PC-9 (cell line): ENCODE measurements at places on chromosomes 2 and 18.

DNA sequence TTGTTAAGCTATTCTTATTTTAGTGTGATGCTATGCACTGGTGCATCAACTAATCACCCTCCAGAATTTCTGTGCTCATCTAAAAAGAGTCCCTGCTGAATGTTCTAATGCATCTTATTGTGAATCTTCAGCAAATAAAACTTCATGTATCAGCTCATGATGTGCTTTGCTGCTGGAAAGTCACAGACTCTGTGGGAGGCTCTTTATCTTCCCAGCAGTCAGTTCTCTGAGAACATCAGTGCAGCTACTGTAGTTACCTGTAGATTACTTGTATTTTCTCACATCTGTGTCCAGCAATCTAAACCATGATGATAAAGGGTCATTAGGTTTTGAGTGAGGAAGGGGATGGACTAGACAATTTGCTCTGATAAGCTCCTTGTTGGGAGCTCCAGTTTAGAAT, 141.6 kb upstream of the SP3 start:
- DNase-seq = no peak

- DNase-seq = no peak
These were observed 85.8 kb downstream of the PLCL1 start for GRCh38 chr2:197890168-197890567.

GRCh38 chr18:11963991-11964484, 17.3 kb upstream of the IMPA2 start:
- no peak for DNase-seq

- DNase-seq = peak; percentile 78
These were observed 180.9 kb downstream of the ZBTB7C start for GRCh38 chr18:48228301-48228715.

DNA sequence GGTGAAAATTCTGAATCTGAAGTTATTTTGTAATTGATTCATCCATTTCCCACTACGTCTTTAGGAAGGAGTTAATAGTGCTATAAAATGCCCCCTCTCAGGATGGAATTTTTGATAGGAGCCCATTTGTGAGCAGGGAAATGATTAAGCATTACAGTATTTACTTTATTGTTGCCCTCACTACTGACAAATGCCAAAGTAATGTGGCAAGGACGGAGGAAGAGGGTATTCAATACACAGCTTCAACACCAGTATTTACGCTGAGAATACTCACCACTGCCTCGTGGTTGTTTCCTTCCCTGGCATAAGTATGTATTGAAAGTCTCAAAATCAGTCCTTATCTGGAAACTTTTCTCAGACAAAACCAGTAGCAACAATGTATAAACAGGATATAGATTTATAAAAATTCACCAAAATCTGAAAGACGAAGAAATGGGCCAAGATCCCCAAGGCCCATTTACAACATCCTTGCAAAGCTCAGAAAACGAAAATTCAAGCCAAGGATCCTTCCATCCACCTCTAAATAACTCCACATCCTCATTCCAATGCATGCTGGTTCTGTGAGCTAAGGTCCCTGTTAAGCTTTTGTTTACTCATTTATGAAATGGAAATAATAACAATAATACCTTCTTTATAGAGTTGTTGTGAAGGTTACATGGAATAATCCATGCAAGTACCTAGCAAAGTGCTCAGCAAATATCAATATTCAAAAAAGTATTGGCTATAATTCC, 29.3 kb downstream of the FEZ2 start:
- DNase-seq = no peak

- DNase-seq = no peak
These were observed 326.3 kb upstream of the ETAA1 start for GRCh38 chr2:67070826-67071225.

GRCh38 chr2:100877555-100877954, 57.6 kb downstream of the NPAS2 start:
- no peak for DNase-seq

DNA sequence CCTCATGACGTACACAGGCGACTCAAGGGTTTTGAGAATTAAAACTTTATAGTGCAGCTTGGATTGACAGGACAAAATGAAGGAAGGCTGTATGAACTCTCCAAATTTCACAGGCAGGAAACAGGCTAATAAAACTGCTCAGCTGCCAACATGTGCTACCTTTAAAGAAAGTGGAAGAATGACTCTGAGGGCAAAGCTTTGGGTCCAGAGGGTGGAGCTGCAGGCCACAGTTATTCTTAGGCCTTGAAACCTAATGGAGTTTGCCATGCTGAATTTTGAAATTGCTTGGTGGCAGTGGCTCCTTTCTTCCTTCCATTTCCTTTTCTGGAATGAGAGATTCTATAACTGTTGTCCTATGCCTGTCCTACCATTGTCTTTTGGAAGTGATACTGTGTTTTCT, 34.8 kb downstream of the HAT1 start:
- no peak for DNase-seq

DNA sequence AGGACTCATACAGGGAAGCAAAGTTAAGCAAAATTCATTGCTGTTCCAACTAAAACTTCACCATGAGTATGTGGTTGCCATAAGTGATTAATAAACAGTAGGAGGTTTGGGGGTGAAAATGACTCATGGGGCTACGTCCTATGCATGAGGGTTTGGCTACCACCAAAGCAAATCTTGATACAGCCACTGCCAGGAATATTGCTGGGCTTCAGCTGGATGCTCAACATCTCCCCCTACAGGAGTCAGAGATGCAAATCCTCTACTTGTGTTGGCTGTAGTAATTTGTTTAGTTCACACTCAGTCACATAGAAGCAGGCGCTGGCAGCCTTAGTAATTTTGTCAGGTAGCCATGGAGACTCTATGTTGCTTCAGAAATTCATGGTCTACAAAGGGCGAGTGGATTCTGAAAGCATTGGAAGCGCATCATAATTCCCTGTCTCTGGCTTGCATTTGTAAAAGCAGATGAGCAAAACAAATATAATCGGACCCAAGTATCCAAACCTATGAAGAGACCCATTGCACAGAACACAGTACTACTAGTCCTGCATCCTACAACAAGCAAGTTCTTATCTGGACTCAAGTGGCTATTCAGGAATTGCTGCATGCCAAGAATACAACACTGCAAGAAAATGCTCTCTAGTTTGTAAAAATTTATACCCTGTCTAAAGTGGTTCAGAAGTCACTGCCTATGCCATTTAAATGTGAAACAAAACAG, 76.0 kb downstream of the CD28 start:
- DNase-seq = peak; percentile 85

DNA sequence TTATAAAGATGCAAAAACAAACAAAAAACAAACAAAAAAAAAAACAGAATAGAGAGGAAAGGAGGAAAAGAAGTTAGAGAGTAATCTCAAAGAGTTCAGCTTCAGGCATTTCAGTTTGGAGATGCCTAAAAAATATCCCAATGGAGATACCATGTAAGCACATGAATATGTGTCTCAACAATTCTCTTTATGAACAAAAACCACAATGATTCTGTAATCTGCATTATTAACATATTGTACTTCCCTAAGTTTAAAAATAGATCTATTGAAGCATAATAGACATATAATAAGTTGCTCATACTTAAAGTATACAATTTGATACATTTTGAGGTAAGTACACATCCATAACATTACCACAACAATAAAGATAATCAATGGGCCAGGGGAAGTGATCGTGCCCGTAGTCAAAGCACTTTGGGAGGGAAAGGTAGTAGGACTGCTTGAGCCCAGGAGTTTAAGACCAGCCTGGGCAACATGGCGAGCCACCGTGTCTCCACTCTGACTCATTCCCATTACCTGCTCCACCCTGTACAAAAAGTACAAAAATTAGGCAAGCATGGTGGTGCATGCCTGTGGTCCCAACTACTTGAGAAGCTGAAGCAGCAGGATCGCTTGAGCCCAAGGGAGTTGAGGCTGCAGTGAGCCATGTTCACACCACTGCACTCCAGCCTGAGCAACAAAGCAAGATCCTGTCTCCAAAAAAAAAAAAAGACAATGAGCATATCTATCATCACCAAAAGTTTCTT, 158.9 kb downstream of the ATAD2B start:
- no peak for DNase-seq

DNA sequence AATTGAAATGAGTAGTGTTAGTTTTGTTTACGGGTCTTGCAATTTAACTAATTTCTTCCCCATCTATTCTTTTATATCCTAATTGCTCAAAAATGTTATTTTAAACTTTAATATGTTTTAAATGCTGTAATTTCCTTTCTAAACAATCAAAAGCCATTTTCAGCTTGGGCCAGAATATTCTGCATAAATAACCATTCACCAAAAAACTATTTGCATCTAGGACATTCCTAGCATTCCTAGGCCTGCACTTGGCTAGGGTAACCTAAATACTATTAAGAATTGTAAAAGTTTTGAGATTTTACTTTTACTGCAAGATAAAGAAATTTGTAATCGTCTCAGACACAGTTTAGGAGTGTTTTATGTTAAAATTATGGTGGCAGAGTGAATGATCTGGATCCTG, 7.8 kb upstream of the ETAA1 start:
- DNase-seq = no peak

DNA sequence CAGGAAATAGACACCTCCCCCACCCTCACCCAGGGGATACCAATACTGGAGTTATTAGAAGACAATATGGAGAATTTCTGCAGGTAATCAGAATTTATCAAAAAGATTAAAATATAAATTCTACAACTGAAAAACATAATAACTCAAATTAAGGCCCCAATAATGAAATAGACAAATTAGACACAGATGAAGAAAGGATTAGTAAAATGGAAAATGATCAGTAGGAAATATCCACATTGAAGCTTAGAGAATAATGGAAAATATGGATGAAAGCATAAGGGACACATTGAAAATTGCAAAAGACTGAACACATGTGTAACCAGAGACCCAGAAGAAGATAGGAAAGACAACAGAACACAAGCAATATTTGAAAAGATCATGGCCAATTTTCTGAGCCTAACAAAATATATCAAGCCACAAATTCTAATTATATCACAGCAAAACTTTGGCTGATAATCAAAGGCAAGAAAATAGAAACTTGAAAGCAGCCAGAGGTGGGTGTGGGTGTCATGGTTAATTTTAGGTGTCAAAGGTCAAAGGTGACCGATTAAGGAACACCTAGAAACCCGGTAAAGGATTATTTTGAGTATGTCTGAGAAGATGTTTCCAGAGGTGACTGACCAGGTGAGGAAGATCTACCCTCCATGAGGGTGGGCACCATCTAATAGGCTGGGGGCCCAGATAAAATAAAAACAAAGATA, 28.2 kb downstream of the BOK start:
- no peak for DNase-seq

DNA sequence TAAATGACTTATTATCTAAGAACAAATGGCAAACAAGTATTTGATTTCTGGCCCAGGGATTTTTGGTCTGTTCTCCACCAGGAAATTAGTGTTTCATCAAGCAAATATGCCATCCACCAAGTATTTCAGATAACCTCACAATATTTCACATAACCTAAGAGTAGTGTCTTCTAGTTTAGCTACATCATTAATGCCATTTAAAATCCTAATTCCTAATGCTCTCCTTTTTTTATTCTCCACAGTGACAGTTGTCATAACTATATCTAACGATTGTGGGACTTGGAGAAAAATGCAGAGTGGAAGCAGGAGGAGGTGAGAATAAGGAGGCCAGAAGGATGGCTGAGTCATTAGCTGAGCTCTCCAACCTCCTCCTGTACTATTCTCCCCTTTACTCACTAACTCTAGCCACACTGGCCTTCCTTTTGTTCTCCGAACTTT, 58.5 kb upstream of the CTLA4 start:
- no peak for DNase-seq

DNA sequence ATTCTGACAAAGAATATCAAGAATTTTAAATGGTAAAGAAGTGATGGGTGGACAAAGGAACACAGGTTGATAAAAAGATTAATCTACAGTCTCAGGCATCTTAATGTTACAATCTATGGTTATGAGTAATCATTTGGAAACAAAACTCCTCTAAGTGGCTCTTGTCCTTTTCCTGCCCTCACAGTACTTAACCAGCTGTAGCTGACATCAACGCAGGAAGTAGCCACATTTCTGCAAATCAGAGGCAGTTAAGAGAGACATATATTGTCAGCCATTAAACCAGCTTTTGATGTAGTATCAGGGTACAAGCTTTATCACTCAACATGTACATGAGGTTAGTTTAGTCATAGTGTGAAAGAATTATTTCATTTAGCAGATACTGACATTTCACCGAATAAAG, 244.6 kb downstream of the NR4A2 start:
- no peak for DNase-seq

- no peak for DNase-seq
These were observed 21.3 kb downstream of the EDAR start for GRCh38 chr2:108967757-108968156.

DNA sequence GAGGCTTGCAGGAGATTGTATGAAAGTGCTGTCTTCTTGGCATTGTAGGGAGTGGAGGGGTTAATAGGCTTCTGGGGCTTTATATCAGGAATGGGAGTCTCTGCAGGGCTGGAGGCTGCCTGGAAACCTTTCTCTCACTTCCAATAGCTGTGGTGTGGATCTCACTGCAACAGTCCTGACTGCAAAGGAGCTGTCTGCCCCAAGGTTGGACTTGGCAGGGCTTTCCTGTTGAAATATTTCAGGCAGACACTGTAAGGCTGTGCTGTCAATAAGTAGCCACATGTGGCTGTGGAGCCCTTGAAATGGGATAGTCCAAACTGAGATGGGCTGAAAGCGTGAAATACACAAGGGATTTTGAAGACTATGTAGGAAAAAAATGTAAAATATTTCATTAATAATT, 399.1 kb upstream of the SPRED2 start:
- no peak for DNase-seq

DNA sequence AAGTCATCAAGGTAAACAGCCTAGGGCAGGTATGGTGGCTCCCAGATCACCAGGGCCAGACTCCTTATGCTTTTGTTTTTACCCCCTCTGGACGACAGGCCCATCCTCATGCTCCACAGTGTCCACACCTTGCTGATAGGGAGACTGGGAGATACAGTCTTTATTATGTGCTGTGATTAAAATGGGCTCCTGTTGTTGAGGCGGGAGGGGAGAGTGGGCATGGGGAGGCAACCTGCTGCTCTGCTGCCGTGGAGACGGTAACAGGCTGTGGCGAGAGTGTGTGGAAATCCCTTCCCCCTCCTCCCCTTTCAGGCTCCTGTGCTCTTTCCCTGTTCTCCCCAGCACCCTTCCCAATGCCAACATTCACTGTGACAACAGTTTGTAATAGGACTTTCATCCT, 38.2 kb upstream of the PNO1 start:
- no peak for DNase-seq

DNA sequence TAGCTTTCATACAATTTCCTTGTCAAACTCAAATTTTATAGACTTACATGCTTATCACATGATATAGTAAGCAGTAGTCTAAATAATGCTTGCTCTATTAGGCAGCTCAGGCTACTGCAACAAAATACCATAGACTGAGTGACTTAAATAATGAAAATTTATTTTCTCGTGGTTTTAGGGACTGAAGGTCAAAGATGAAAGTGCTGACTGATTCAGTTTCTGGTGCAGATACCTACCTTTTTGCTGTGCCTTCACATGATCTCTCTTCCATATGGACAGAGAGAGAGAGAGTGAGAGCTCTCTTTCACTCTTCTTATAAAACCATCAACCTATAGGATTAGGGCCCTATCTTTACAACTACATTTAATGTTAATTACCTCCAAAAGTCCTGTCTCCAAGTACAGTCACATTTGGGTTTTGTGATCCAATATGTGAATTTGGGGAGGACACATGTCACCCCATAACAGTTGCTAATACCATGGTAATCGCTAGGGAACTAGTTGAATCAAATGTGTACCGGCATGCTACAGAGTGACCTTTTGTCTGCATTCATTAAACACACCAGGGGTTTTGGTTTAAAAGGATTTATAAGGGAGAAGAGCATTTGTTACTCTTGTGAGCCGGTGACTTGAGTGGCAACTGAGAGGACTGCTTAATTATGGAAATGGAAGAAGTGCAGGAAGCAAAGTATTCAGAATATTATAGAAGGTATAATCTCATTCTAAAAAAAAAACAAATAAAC, 723.4 kb upstream of the LRRTM4 start:
- DNase-seq = no peak
